Glomerular endothelial cell (primary cell): ENCODE measurements at places on chromosomes 1 and 21. TPM values are rescaled to one million over a fixed set of nuclear protein-coding genes. Genes with fewer than 3 reads are reported as not detected.

LCA5L gene
- 0.53 and 2.0 TPM in 2 replicates for total RNA-seq

OR2T29 gene
- not detected in 2 replicates for total RNA-seq

ATP1B1 gene
- total RNA-seq = 72.3 and 128 TPM in 2 replicates

PLK3 gene
- total RNA-seq = 49.1 and 56.1 TPM in 2 replicates

LYPD8 gene
- total RNA-seq = not detected in 2 replicates

ERICH3 gene
- total RNA-seq = not detected in 2 replicates

DLGAP3 gene
- total RNA-seq = 0.23 TPM in 1 of 2 replicates, not detected in the other

LMOD1 gene
- total RNA-seq = 0.93 TPM in 1 of 2 replicates, not detected in the other

TMCO4 gene
- 11.4 and 12.9 TPM in 2 replicates for total RNA-seq

TNFRSF8 gene
- total RNA-seq = 0.18 TPM in 1 of 2 replicates, not detected in the other

FHL3 gene
- 55.4 and 90.1 TPM in 2 replicates for total RNA-seq

WNT3A gene
- total RNA-seq = not detected in 2 replicates

KRTAP10-11 gene
- not detected in 2 replicates for total RNA-seq

NID1 gene
- total RNA-seq = 195 and 321 TPM in 2 replicates

CHI3L1 gene
- 0.12 and 0.48 TPM in 2 replicates for total RNA-seq

TTC22 gene
- total RNA-seq = not detected in 2 replicates

MX2 gene
- 1.0 and 12.4 TPM in 2 replicates for total RNA-seq

BARHL2 gene
- not detected in 2 replicates for total RNA-seq

FRRS1 gene
- total RNA-seq = 1.2 and 2.1 TPM in 2 replicates

DENND2D gene
- 3.2 and 3.4 TPM in 2 replicates for total RNA-seq

BSND gene
- not detected in 2 replicates for total RNA-seq

OR10J1 gene
- total RNA-seq = not detected in 2 replicates

EVA1C gene
- total RNA-seq = 36.1 and 41.2 TPM in 2 replicates

KISS1 gene
- 8.0 TPM in 1 of 2 replicates, not detected in the other for total RNA-seq

LCE1C gene
- total RNA-seq = not detected in 2 replicates

BGLAP gene
- total RNA-seq = not detected in 2 replicates

SRM gene
- total RNA-seq = 76.9 and 139 TPM in 2 replicates

MRPL39 gene
- 22.3 and 40.0 TPM in 2 replicates for total RNA-seq

OR14K1 gene
- not detected in 2 replicates for total RNA-seq

PLA2G2D gene
- not detected in 2 replicates for total RNA-seq

PODN gene
- 0.24 and 2.5 TPM in 2 replicates for total RNA-seq

CA6 gene
- not detected in 2 replicates for total RNA-seq

PLA2G2F gene
- total RNA-seq = not detected in 2 replicates

ZNF692 gene
- 18.3 and 38.2 TPM in 2 replicates for total RNA-seq

A3GALT2 gene
- not detected in 2 replicates for total RNA-seq
